ENCODE measurements at places on chromosomes 12 and 14.

DNA sequence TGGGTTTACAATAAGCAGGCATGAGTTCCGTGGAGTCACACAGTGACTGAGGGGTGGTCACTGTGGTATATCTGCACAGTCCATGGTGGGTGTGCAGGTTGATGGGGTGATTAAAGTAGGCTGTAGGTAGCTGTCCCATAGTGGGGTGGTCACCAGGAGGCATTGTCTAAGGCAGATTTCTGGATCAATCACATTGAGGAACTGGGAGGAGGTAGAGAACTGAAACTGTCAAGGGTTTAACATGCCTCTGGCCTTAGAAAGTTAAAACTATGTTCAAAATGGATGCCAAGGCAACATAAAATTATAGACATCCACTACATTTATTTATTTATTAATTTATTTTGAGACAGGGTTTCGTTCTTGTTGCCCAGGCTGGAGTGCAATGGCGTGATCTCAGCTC lies 8.3 kb downstream of the ADCK1 start:
- no peak for DNase-seq

- DNase-seq, result no peak
Observed at GRCh38 chr12:17778242-17778641, 311.8 kb downstream of the RERGL start.

GRCh38 chr12:53443955-53444354 lies 2.4 kb downstream of the PRR13 start:
- no peak for DNase-seq

DNA sequence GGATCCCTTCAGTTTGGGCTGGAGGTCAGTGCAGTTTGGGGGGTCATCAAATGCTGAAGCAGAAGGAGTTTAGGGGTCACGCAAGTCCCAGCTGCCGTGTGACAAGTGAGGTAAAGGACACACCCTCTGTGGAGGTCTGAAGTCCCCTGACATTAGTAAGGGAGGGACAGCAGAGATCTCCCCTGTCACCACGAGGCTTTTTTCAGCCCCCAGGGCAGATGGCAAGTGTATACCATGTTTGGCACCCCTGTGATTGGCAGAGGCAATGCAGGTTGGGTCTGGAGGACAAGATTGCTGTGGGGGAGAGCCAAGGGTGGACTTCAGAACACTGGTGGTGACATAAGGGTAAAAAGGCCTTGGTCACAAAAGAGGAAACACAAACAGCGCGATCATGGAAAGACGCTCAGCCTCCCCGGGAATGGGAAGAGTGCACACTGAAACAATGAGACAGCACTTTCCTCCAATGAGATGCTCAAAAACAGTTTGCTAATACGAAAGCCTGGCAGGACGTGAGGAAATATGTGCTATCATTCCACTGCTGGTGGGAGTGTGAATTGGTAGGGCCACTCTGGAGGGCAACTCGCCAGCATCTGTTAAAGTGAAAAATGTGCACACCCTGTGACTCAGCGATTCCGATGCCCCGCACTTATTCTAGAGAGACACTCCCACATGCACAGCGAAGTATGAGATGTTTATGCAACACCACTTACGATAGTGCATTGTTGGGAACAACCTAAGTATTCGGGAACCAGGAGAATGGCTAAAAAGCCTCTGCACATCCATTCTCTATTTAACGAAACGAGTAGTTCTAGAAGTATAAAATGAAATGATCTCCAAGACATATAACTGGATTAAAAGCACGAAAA lies 14.4 kb upstream of the CD27 start:
- peak; percentile 20 for DNase-seq

DNA sequence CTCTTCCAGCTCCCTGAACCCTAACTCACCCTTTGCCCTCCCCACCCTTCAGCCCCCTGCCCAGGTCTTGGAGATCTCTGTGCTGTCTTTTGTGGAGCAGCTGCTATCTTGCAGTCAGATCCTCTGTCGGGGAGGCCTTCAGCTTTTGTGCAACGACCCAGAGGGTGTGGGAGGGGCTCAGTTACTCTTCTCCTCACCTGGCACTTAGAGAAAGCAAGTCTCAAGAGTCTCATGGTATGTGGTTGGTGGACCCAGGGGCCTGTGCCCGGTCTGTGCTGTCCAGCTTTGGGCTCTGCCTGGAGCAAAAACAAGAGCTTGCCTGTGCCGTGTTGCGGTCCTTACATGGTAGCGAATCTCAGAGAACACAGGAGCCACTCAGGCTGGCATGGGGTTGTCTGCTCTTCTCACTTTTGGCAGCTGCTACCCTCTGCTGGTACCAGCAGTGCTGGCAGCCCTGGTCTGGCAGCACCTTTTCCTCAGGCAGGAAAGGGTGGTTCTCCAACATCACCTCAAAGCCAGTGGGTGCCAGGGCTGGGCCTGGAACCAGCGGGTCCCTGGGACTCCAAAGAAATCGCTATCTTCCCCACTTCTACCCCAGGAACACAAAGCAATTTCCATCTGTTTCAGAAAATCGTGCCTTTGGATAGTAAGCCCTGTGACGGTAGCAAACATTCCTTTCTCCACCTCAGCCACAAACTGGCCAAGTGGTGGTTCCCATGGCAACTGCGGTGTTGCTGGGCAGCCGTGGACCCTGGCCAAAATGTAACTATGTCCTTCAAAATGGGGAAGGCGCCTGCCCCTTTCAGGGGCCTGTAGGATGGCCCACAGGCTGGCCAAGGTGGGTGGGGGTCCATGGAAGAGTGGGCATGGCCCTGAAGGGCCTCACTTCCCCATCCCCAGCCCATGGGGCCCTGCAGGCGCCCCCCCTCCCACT lies 90.0 kb downstream of the RIN3 start:
- peak; percentile 18 for DNase-seq

- DNase-seq, result no peak
Observed at GRCh38 chr12:91100906-91101305, 10.4 kb downstream of the LUM start.

- DNase-seq, result no peak
Observed at GRCh38 chr14:53979113-53979681, 22.6 kb upstream of the BMP4 start.

DNA sequence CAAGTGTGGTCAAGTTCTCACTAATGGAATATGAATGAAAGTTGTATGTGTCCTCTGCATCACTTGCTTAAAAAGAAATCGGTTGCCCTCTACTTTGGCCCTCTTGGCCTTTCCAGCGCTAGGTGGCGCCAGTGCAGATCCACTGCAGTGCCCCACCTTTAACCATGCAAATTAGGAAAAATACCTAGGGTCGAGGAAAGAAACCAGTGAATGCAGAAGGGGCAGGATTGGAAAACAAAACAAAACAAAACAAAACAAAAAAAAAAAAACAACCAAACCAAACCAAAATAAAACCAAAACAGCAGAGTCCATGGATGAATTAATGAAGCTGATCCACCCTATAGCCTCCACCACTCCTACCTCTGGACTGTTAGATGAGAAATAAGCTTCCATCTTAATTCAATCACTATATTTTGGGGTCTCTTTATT lies 12.9 kb upstream of the NEMF start:
- no peak for DNase-seq

DNA sequence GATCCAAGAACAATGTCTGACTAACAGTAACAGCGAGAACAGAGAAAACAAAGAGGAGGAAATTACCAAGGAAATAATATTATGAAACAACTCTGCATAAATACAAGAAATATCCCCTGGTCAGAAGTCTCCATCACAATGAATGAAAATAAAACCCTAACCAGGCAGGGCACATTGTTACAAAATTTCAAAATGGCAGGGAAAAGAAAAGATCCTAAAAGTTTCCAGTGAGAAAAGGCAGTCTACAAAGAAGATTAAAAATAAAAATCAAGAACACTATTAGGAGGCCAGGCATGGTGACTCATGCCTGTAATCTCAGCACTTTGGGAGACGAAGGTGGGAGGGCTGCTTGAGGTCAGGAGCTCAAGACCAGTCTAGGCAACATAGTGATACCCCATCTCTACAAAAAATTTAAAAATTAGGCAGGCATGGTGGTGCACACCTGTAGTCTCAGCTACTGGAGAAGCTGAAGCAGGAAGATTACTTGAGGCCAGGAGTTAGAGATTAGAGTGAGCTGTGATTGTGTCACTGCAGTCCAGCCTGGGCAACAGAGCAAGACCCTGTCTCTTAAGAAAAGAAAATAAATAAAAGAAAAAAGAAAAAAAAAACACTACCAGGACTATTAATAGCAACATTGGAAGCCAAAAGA lies 47.8 kb downstream of the FERMT2 start:
- DNase-seq, result no peak

- DNase-seq, result no peak
Observed at GRCh38 chr14:77180726-77181602, 634 bp upstream of the TMEM63C start.

- DNase-seq, result no peak
Observed at GRCh38 chr12:64192644-64193444, 29.3 kb downstream of the KICS2 start.

GRCh38 chr14:105817971-105818711 lies 291.8 kb downstream of the TMEM121 start:
- DNase-seq, result no peak

DNA sequence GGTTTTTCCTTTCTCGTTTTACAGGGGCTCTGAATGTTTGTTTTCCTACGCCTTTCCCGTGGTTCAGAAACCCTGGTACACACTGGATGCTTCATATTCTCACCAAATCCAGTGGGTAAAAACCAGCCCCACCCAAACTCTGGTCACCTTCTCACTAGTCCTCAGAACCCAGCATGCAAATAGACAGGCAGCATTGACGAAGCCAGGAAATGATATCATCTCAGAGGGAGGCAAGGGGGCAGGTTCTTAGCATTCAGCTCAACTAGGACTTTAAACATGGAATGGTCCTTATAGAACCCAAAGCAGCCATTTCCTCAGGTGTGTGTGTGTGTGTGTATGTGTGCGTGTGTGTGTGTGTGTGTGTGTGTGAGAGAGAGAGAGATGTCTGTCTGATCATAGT lies 142.0 kb downstream of the KCNK10 start:
- no peak for DNase-seq

- no peak for DNase-seq
Observed at GRCh38 chr12:132305991-132306884, 23.2 kb downstream of the GALNT9 start.

- no peak for DNase-seq
Observed at GRCh38 chr14:74401504-74402241, 24.3 kb downstream of the SYNDIG1L start.

DNA sequence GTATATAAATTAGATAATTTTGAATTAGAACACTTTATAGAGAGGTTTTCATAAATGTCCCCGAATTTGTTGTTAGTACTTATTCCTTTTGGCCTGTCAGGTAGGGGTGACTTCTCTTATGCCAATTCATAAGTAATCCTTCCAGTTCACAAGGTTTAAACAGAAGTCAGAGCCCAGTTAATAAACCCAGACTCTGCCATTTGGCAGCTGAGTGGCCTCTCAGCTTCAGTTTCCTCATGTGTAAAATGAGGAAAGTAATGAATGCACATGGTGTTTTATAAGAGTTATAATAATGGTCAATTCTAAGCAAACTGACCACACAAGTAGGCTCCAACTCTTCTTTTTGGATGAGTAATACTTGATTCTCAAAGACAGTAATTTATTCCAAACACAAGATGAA lies 10.3 kb downstream of the MTERF2 start:
- DNase-seq, result no peak

DNA sequence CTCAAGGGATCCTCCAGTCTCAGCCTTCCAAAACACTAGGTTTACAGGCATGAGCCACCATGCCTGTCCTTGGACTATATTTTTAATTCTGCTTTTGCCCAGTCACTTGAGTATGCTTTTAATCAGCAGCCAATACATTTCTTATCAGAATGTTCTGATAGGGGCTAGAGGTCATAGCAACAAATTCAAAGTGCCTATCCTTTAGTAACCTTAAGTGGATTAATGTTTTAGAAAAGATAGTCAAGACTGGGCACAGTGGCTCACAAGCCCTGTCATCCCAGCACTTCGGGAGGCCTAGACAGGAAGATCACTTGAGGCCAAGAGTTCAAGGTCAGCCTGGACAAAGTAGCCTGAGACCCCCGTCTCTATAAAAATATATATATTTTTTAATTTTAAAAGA lies 37.1 kb downstream of the CKB start:
- DNase-seq, result no peak

DNA sequence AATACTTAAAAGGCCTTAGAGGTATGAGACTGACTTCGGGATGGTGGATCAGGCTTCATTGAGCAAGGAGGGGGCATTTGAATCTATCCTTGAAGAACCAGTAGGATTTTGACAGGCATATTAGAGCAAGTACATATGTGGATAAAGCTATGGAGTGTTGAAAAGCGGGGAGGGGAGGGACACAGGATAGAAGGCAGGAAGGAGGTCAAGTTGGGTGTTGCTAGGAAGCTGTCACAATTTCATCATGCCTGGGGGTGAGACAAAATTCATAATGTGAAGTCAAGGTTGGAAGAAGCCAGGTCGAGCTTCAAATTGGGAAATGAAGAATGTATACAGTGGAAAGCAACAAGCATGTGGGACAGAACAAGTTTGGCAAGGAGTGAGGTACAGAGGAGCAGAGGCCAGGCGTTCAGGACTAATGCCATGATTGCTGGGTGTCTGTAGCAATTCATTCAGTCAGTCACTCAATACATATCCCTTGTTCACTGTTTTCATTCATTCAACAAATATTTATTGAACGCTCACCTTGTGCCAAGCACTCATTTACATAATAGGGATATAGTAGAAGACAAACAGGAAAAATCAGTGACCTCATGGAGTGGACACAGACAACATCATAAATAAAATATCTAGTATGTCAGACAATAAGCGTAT lies 58.3 kb upstream of the LTA4H start:
- peak; percentile 54 for DNase-seq

DNA sequence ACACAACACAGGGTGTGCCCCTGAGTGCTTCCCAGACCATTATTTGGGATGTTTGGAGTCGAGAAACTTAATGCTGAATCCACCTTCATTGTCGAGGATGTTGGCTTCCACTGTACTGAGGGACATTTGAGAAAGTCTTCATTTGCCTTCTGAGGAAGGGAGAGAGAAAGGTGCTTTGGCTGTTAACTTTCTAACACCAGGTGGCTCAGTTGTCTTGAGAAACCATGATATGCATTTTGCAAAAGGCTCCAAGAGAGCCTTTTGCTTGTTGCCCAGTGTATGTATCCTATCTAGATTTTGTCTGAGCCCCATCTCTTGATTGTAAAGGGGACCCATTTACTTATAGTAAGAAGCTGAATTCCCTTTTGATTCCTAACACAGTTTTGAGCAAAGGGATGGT lies 28.6 kb upstream of the NRXN3 start:
- no peak for DNase-seq

DNA sequence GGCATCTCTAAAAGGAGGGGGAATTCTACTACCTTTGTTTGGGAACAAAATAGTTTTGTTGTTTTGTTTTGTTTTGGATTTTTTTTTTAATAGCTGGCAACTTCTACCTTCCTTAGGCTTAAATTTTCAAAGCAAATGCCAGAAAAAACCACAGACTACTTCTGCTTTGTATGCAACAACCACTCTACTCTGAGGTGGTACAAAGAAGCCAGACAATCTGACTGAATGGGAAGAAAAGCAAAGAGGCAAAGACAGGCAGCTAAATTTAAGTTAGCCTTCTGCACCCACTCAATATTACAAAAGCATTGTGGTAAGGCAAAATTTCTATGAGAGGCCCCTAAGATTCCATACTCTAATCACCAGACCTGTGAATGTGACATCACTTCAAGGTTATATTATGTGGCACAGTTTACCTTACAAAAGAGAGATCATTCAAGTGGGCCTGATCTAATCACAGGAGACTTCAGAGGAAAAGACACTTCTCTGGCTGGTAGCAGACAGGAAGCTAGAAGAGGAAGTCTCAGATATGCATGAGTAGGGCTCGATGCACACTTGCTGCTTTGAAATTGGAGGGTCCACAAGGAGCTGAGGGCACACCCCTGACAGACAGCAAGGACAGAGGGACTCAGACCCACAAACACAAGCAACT lies 566.6 kb downstream of the RPS29 start:
- DNase-seq, result no peak

Data from DMS153 (cell line).